ENCODE measurements at places on chromosomes 7 and 10.

DNA sequence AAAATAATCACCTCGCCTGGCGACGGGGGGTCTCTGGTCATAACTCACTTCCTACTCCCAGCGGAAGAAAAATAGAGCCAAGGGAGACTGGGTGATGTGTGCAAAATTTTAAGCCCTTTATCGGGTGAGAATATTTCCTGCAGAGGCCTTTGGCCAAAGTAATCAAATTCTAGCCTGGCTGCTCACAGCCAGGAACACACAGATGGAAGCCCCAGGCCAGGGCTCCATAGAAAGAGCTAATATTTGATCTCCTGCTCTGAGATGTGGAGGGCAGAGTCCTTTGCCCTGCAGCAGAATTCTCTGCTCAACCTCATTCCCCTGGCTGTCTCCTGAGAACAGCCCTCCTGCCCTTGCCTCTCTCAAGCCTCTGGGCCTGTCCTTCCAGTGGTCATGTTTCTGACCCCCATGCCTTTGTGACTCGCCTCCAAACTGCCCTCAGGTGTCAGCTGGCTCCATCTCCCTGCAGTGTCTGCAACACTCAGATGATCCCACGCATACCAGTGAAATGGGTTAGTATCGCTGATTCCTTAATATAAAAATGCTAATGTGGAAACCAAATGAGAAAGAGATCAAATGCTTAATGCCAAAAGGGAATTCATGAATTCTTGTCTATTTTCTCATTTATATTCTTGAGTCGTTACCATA, 34.5 kb downstream of the FRMD4A start:
- no peak for DNase-seq

GRCh38 chr10:79449181-79450146, 4.0 kb upstream of the ZCCHC24 start:
- no peak for DNase-seq

- no peak for DNase-seq
Measured at GRCh38 chr7:150626696-150627095, 5.5 kb downstream of the GIMAP6 start.

- no peak for DNase-seq
Measured at GRCh38 chr10:116918583-116918982, 69.3 kb downstream of the ENO4 start.

GRCh38 chr10:34996843-34997242, 93.3 kb downstream of the CUL2 start:
- no peak for DNase-seq

- no peak for DNase-seq
Measured at GRCh38 chr7:150382123-150382843, 3.2 kb downstream of the ZNF775 start.

GRCh38 chr10:122350893-122351292, 23.6 kb upstream of the PLEKHA1 start:
- no peak for DNase-seq

DNA sequence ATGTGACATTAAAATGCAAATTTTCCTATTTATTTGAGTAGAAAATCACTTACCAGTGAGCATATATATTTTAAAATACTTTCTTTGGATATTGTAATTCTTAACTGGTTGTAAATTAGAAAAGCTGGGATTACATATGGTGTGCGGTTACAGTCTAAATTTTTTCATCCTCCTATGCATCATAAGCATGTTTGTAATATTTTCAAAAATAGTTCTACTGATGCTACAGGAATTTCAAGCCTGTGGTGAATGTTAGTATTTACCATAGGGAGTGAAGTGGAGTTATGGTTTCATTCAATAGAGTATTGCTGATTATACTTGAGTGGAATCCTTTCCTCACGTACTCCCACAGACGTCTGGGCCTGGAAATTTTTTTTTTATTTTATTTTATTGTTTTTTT, 34.6 kb upstream of the ST7 start:
- no peak for DNase-seq

Measured in NCI-H1092 treated with DMSO at 0.1 percent for 48 hours (cell line).